ENCODE measurements at places on chromosomes 13 and 19.

- DNase-seq, result no peak
These were observed 301.6 kb downstream of the SLITRK6 start for GRCh38 chr13:85497652-85498051.

- DNase-seq, result no peak
These were observed 21.5 kb upstream of the SERPINE3 start for GRCh38 chr13:51318015-51318414.

DNA sequence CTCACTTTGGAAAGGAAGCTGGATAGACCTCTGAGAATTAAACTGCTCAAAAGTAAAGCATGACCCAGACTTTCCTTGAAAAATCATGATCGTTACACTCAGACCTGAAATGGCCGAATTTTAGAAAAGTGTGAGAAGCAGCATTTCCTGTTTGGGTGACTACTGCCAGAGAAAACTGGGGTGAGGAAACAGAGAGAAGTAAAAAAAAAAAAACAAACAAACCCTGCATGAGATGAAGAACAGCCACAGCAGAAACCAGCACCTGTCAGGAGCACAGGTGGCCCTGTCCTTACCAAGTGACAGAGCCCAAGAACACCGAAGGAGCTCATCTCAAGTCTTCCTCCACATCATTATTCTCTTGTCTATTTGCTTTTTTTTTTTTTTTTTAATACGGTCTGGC lies 12.0 kb upstream of the ADPRHL1 start:
- no peak for DNase-seq

DNA sequence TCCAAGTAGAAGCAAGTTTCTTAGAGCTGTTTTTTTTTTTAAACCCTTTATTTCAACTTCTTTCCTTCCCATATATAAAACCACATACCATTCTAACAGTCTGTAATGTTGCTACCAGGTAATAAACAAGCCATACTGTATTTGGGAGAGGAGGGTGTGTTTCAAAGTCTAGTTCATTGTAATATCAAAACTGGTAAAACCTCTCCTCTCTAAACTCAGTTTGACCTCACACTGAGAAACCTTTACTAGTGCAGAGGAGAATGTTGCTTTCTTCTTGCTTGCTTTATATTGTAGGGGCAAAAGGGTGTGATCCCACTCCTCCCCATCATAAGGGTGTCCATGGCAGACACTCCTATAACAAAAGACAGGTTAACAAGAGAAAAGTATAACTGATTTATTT lies 155.1 kb downstream of the GGACT start:
- no peak for DNase-seq

- DNase-seq, result no peak
These were observed 5.2 kb downstream of the DOCK9 start for GRCh38 chr13:98972627-98973026.

- DNase-seq, result no peak
These were observed 299.0 kb downstream of the KLF12 start for GRCh38 chr13:73835138-73835721.

DNA sequence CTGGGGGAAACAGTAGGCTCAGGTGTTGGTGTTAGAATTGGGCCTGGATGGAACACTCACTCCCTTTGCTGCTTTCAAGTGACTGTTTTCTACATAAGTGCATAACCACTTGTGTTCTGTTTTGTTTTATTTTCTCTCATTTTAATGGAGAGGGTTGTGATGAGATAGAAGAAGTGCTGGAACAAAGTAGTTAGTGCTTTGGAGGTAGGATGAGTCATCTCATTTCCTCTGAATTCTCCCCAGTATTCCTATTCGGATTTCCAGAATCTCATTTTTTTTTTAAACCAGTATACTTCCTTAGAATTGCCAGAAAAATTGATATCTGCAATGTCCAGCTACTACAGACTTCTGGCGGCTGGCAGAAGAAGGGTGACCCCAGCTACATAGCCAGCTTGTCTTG lies 575.9 kb downstream of the MYO16 start:
- DNase-seq, result no peak

DNA sequence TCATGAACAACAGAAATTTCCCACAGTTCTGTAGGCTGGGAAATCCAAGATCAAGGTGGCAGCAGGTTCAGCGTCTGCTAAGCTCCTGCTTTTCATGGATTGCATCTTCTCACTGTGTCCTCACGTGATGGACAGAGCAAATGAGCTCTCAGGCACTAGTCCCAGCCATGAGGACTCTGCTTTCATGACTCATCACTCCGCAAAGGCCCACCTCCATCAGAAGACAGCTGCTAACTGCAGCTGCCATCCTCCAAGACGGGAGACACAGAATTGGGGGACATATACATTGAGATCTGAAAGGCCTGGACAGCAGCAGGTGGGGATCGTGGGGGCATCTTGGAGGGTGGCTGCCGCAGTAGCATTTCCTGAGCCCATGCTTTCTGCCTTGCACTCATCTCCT lies 44.4 kb upstream of the SPATA13 start:
- DNase-seq, result no peak

DNA sequence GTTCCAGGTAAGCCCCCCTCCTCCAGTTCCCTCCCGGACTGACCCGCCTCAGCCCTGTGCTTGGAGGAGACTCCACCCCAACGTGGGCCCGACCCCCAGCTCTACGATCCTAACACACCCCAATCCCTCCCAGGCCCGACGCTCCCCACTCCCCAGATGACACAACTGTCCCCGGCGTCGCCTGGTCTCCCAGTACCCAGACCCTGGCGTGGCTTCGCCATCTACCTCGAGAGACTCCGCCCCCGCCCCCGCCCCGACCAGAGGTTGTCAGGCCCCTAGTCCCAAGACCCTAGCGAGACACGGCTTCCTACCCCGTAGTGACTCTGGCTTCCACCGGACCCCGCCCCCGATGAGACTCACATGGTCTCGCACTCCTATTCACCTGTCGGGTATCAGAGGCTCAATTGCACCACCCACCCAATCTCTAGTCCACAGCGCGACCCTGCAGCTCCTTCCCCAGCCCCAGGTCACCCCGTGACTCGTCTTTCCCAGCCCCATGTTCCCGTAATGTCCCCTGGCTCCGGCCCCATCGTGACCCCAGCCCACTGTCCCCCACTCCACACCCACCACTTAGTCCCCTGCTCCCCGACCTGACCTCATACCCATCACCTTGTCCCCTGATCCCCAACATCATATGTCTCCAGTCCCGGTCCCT lies 2.9 kb downstream of the CD37 start:
- no peak for DNase-seq

DNA sequence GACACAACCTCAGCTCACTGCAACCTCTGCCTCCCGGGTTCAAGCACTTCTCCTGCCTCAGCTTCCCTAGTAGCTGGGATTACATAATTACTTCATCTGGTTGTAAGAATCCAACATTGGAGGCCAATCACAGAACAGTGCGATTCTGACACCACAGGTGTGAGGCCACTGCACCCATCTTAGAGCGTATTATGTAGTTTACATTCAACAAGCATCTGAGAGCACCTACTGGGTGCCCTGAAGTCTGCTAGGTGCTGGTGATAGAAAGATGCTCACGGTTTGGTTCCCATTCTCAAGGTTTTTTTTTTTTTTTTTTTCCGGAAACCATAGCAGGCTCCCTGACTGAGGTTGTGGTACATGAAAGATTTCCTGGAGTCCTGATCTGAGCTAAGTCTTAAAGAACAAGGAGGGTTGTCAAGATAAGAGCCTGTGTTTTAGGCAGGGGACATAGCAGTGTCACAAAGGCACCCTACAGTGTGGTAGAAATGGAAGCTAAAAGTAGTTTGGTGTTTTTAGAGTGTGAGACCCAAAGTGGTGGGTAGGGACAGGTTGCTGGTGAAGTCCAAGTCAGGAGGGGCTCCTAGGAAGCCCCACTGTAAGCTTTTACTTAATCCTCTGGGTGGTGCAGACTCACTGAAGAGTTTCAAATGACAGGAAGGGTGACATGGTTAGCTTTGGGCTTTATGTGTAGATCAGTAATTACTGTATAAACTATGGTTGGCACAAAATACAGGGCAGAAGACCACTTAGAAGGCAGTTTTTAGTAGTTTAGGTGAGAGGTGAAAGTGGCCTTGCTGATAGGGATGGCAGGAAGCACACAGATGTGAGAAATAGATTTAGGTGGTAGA lies 15.2 kb downstream of the SAE1 start:
- no peak for DNase-seq

DNA sequence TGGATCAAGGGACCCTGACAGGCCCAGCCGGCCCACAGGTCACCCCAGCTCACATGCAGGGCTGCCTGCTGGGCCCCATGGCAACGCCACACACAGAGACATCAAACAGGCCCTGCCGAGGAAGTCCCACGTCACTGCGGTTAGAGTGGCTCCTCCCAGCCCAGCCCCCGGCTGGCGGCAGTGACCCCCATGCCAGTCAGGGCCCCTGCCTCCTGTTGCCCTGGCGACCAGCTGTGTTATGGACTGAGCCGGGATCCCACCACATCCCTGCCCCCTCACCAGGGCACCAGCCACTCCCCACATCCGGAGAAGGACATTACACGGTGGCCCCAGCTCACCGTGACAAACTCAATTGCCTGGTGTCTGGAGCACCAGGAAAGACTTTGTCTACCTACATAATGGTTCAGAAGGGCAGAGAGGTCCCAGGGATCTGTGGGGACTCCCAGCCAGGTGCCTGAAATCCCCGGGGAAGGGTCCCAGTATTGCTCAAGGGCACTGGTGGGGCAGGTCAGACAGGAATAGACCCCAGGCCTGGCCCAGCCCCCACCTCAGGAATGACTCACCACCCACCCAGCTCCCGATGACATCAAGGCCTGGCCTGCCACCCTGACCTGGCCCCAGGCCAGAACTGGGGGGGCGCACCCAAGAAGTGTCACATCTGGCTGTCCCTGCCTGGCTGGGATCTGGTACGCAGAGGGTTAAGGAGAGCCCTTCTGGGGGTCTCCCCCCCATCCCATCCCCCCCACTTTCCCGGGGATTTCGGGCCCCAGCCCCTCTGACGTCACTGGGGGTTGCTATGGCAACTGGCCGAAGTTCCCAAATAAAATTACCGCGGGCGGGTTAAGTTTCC lies 30.2 kb upstream of the NANOS3 start:
- DNase-seq, result peak; percentile 93

DNA sequence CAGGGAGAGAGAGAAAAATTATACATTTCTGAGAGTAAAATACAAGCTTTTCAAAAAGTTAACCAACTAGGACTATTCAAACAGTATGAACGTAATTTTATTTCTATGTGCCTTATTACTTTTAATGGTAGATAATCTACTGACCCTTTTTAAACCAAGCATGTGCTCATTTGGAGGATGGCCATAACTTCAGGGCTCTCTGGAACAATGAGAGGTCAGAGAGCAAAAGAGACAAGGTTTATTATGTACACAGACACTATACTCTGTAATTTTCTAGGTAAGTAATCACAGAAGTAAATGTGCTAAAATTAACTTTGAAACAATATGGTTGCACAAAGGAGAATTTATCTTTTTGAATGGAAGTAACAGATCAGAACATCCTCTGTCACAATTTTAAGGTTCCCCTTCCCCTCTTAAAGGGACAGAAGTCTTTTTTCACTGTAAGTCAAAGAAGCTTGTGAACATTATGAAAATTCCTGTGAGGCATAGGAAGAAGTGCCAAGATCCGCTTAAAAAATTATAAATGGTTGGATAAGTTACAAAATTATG lies 1.0 kb downstream of the POSTN start:
- no peak for DNase-seq

GRCh38 chr19:18144361-18144760 lies 8.6 kb upstream of the PIK3R2 start:
- DNase-seq, result no peak

- no peak for DNase-seq
These were observed 32.6 kb downstream of the PDE4A start for GRCh38 chr19:10452726-10453618.

- DNase-seq, result peak; percentile 70
These were observed 4.2 kb upstream of the ZSCAN4 start for GRCh38 chr19:57664269-57665127.

DNA sequence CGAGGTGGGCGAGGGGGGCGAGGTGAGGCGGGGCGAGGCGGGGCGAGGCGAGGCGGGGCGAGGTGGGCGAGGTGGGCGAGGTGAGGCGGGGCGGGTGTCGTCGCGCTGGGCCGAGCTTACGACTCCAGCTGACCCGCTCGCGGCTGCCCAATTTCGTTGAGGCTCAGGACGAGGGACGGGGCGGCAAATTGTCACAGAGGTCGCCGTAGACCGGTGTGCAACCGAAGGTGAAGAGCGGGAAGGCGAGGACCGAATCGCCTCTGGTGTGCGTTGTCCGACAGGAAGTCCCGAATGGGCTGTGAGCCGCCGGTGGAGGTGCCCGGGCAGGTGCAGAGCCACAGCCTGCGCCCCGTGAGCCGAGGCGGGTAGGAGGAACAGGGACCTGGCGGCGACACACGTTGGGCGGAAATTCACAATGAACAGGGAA lies at the start of gene LACC1:
Gene LACC1 (plus strand): TSS at position 150 of the 427 bp plus-strand sequence. CDS start 1,082 bp downstream, outside the sequence.
- peak; percentile 64 for DNase-seq

- peak; percentile 95 for DNase-seq
These were observed at the start of gene STARD13 for GRCh38 chr13:33285420-33286124. Gene STARD13, minus strand, starts transcription at chr13:33285755. Its CDS starts 117 bp downstream, at chr13:33285638.

GRCh38 chr13:112837371-112838037 lies 131.5 kb upstream of the MCF2L start:
- DNase-seq, result no peak

GRCh38 chr19:52778811-52779210 lies 7.8 kb downstream of the ZNF600 start:
- no peak for DNase-seq

DNA sequence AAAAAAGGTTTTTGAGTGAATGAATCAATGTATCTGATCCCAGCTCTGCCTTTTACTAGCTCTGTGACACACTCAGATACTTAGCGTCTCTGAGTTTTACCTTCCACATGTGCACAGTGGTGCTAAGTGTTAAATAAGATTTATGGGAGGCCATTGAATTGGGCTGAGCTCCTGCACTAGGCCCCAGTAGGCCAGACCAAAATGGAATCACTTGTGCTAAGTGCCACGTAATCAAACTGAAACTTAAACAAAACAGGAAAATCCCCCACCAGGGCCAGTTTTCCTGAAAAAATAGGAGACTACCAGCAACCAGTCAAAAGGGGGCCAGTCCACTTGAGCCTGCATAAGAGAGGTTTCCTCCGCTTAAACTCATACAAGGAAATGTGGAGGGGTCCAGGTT lies 40.9 kb downstream of the GJA3 start:
- DNase-seq, result no peak

DNA sequence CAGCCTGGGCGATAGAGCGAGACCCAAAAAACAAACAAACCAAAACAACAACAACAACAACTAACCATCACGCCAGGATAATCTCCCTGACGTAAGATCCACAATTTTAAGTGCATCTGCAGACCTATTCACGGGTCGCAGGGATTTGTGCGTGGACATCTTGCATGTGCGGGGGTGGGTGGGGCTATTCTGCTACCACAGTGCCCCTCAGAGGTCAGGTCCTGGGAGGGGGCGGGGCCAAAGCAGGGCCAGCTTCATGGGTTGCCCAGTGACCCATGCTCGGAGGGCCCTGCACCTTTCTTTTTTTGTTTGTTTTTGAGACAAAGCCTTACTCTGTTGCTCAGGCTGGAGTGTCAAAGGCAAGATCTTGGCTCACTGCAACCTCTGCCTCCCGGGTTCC lies 2.6 kb upstream of the CDC42EP5 start:
- no peak for DNase-seq

- peak; percentile 60 for DNase-seq
These were observed 20.2 kb downstream of the MED26 start for GRCh38 chr19:16607819-16608218.

GRCh38 chr13:80297094-80297493 lies 43.8 kb downstream of the SPRY2 start:
- no peak for DNase-seq

- DNase-seq, result no peak
These were observed 262.6 kb downstream of the MAB21L1 start for GRCh38 chr13:35213911-35214310.

- DNase-seq, result peak; percentile 18
These were observed 27.8 kb downstream of the EXOC3L2 start for GRCh38 chr19:45217193-45217956.

- DNase-seq, result peak; percentile 88
These were observed 801 bp downstream of the KCTD12 start for GRCh38 chr13:76885203-76886004.

GRCh38 chr19:43468354-43469159 lies 3.1 kb upstream of the LYPD3 start:
- DNase-seq, result no peak
